ENCODE measurements at places on chromosomes 2 and 18.

GRCh38 chr2:190860985-190861680, 19.5 kb upstream of the GLS start:
- DNase-seq, result no peak

- DNase-seq, result no peak
Observed at GRCh38 chr2:177885828-177886466, 186.6 kb downstream of the PDE11A start.

DNA sequence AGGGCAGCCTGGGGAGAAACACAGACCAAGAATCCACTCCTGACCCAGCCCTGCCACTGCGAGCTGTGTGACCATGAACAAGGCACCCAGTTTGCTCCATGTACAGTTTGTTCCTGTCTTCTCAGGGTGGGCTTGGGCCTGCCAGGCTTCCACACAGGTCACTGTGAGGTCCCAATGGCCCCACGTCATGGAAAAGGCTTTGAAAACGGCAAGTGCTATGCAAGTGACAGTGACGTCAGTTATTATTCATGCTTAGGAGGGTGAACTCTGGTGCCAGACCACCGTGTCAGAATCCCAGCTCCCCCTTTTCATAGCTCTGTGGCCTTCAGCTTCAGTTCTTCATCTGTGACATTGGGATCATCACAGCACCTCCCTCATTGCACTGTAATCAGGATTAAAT, 87.1 kb downstream of the TNS1 start:
- DNase-seq, result no peak

- DNase-seq, result no peak
Observed at GRCh38 chr2:3635171-3635974, 22.6 kb upstream of the ALLC start.

GRCh38 chr2:64406407-64406774, 47.6 kb upstream of the LGALSL start:
- no peak for DNase-seq

DNA sequence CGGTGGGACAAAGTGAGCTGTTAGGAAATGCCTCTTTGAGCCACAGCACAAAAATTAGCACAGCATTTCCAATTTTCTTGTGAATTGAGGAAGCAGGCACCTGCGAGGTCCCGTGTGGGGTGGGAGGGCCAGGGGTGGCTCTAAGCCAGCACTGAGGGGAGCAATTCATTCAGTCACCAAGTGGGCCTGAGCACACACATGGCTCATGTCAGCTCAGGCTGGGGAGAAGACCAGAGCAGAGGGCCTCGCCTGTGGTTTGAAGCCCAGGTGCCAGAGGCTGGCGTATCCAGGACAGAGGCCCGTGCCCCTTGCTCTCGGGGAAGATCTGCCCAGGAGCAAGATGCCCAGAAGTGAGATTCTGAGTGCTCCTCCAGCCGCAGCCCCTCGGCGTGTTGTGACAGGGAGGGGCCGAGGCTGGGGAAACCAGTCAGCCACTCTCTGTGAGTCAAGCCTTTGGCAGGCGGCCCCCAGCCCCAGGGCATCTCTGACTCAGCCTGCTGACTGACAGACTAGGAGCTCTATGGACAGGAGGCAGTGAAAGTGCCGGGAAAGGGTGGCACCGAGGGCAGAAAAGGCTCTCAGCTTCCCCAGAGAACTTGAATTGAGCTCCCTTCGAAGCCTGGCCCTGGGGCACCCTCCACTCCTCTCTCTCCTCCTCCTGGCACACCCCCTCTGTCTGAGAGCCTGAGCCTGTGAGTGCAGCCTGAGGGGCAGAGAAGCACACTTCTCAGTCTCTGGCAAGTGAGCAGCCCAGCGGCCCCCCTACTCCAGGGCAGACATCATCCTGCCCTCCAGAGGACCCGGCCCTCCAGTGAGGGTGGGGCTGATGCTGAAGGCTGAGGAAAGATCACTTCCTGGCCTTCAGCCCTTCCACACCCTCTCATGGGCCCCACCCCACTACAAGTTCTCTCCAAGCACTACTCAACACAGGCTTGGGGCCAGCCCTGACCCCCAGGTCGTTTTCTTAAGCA, 32.3 kb downstream of the CYP26B1 start:
- peak; percentile 51 for DNase-seq

Measured in NCI-H446 (cell line).